ENCODE measurements at places on chromosomes 5 and 9.

- peaks cover 26% of the 10 kb centered on the region for H3K4me1 ChIP-seq
- no peaks in the 10 kb centered on the region for H3K27me3 ChIP-seq
- no peak overlapping the region for H3K4me3 ChIP-seq
- H3K27ac ChIP-seq = no peak overlapping the region
These were observed 3.2 kb downstream of the TOR4A start for GRCh38 chr9:137280474-137281344.

- no peak overlapping the region for H3K4me3 ChIP-seq
- no peak overlapping the region for H3K27ac ChIP-seq
- no peaks in the 10 kb centered on the region for H3K36me3 ChIP-seq
- no peaks in the 10 kb centered on the region for H3K27me3 ChIP-seq
These were observed 126.3 kb downstream of the C5orf15 start for GRCh38 chr5:133841831-133842750.

GRCh38 chr5:109589986-109590385 is 99.7 kb upstream of the MAN2A1 start:
- no peaks in the 10 kb centered on the region for H3K4me1 ChIP-seq
- no peaks in the 10 kb centered on the region for H3K27me3 ChIP-seq
- DNase-seq = no peak
- H3K27ac ChIP-seq = no peak overlapping the region
- no peaks in the 10 kb centered on the region for H3K36me3 ChIP-seq

- H3K36me3 ChIP-seq = no peaks in the 10 kb centered on the region
- H3K4me3 ChIP-seq = no peak overlapping the region
- no peak for DNase-seq
- no peaks in the 10 kb centered on the region for H3K27me3 ChIP-seq
These were observed 746.7 kb upstream of the TYRP1 start for GRCh38 chr9:11946531-11946930.

Measured in hepatocyte (in vitro differentiated cells).